ENCODE measurements at places on chromosomes 4 and X.

GRCh38 chrX:101160001-101160400, 59.6 kb upstream of the DRP2 start:
- DNase-seq: no peak

DNA sequence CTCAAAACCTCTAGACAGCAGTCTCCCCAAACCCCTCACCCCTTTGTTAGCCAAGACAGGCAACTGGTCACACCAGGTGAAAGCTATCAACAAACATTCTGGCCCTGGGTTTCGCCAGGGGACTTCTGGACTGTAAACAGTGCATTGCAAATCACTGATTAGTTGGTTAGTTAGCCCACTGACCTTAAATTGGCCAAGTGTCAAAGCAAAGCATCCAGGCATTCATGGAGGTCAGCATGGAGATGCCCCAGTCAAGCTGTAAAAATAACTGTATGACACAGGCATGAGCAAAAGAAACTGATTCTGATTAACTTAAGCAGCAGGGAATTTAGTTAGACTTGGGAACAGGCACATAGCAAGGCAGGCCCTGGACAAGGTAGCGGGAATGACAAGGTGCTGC, 156.0 kb upstream of the TTC29 start:
- DNase-seq: no peak

DNA sequence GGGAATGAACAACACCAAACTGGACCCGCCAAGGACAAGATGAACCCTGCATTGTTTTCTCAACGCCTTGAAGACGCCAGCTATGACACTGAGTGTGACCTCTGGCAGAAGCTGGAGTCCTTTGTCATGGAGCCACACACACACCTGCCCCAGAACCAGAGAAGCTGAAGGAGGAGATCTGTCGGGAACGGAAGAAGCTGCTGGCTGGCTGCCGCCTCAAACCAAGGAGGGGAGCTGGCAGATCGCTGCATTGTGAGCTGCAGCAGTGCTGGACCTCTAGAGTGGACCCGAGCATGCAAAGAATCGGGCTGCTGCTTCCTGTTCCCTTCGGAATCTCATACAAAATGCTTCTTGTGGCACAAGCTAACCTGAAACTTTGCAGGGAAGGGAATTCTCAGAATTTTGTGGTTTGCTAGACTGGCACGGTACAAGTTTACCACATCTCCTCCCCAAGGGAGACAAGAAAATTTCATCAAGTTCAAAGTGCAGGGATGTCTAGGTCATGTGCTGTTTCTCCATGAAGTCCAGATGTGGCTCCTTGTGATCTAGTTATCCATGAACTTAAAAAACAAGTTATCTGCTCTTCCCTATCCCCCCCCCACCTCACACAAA, 23.4 kb upstream of the GLRB start:
- no peak for DNase-seq

DNA sequence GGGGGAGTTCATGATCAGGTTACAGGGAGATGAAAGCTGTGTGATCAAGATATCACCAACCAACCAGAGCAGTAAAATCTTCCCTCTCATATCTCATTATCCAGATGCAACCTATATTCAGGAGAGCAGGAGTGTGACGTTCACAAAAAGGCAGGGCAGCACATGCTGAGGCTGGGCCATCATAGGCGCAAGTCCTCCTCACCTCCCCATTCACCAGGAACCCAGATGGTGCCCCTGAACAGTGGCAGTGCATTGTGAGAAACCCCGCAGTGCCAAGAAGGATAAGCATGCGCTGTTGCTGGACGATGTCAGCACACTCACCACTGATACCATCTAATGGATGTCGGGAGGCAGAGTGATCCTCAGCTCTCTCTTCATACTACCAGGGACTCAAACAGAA, 170.9 kb downstream of the COL25A1 start:
- no peak for DNase-seq

GRCh38 chr4:60745800-60746571, 454.1 kb upstream of the ADGRL3 start:
- no peak for DNase-seq

DNA sequence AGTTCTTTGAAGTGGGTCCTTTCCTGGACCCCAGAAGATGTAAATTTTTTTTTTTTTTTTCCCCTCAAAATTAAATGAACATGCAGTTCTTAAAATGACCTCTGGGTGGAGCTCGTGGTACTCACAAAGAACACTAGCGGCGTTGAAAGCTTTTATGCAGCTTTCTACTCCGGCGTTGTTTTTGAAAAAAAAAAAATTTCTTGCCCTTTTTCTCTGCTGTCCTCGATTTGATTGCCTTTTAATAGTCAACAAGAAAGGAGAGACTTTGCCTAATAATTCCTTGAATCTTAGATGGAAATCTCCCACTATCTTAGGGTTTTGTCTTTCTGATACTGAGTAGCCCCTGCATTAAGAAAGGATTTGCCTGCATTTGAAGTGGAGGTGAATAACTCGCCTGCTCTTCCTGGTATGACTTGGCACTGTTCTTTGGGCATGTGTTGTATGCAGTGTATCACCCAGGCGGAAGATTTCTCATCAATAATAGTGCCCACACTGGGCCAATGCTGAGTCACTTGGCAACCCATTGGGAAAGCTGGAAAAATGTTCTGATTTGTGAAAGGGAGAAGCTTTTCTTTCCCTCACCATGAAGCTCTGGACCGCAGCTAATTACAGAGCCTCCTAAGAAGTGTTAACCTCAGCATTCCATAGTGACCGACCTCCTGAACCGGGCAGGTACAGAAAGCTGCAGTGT, 104.0 kb downstream of the PHEX start:
- DNase-seq: no peak

DNA sequence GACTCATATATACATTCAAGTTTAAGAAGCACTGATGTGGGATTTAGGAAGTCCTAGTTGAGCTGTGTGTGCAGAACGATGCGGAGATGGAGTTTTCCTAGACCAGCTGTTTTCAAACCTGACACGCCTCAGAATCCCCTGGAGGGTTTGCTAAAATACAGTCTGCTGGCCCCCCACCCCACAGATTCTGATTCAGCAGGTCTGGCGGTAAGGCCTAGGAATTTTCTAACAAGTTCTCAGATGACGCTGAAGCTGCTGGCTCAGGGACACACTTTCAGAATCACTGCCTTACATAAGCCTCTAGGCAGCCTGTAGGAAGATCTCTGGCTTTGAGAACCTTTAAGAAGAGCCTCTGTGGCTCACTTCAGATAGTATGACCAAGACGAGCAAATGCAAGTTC, 73.1 kb downstream of the PHEX start:
- no peak for DNase-seq

DNA sequence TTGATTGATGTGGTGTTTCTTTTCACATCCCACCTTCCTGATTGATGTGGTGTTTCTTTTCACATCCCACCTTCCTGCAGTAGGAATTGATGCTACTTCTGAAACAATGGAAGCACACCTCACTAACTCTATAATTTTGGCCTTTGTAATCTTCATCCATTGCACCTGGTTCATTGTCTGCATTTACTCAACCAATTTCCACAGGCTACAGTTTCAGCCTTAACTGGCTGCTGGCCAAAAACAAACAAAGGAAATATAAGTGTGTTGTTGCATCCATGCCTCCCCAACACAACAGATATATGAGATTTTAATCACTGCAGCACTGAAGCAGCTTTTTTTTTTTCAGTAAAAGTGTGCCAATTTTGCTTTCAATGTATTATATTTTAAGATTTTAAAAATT, 867.6 kb upstream of the PCDH7 start:
- no peak for DNase-seq

GRCh38 chr4:124449881-124450280, 262.7 kb downstream of the ANKRD50 start:
- DNase-seq: no peak

DNA sequence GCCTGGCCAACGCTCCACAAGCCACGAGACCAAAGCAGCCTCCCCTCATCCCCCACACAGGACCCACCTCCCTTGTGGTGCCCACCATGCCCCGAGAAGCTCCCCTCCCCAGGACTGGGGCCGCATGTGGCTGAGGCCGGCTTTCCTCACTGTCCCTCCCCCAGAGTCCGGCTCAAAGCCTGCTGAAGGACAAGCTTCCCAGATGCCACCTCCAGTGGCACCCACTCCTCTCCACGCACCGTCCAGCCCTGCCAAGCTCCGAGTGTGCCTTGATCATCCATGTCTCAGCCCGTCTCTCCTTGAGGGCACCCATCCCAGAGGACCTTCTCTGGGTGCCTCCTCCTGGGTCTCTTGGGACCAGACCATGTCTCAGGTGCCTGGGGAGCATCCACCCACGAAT, 58.8 kb upstream of the MXD4 start:
- DNase-seq: no peak

DNA sequence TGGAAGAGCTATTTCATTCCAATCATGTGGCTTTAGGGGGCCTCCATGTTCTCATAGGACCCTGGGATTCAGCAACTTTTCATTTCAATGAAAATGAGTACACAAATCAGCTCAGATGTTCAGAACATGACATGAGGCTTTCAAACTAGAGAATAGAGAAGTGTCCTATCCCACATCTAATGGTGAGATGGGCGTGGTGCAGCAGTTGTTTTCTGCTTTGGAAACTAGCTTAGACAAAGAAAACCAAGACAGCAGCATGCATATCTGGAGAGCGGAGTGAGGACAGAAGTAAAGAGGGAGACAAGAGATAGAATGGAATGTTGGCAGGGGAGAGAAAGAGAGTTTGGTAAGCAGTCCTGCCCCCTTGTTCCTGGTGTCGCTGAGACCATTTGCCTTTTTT, 1009.1 kb upstream of the IGFBP7 start:
- DNase-seq: no peak

GRCh38 chr4:7294176-7294756, 101.9 kb downstream of the SORCS2 start:
- DNase-seq: no peak

GRCh38 chr4:166301266-166301665, 428.2 kb downstream of the TLL1 start:
- no peak for DNase-seq

DNA sequence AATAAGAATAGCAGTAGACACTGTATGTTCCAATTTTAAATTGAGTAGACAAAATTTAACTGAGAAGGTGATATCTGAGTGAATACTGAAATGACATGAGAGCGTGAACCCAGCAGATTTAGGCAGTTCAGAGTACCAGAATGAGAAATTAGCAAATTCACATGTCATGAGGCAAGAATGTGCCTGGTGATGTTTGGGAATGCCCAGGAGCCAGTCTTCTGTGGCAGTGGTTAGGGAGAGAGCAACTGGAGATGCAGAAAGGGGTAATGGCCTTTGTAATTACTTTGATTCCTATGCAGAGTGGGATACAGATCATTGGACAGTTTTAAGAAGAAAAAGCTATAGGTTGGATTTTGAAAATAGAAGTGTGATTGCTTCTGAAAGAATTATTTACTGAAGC, 621.9 kb downstream of the TECRL start:
- no peak for DNase-seq

DNA sequence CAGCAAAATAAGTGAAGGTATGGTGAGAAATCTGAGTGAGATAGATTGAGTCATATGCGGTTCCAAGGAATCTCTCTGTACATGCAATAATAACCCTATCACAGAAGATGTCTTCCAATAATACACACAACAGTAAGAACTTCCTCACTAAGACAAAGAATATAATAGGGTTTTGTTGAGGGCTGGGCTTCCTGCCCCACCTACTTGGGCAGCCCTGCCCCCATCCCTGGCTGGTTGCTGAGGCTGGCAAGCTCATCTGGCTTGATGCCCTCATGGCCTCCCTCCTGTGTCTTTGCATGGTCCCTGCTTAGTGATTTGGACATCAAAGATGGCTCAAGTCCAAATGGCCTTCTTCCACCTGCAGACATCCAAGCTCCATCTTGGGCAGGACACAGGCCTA, 2.7 kb downstream of the GEMIN8 start:
- DNase-seq: no peak

- DNase-seq: no peak
Measured at GRCh38 chr4:176614793-176615192, 177.9 kb downstream of the VEGFC start.

DNA sequence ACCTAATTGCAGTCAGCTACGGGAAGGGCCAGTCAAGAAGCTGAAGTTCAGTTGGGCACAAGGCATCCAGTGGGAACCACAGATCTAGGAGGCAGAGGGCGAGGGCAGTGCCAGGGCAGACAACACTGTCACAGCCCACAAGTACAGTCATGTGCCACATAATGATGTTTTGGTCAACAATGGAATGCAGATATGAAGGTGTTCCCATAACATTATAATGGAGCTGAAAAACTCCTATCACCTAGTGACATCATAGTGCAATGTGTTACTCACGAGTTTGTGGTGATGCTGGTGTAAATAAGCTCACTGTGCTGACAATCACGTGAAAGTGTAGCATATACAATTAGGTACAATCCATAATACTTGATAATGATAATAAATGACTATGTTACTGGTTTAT, 4.5 kb upstream of the TMEM255A start:
- DNase-seq: no peak

- DNase-seq: no peak
Measured at GRCh38 chr4:27515140-27515539, 654.5 kb downstream of the STIM2 start.

DNA sequence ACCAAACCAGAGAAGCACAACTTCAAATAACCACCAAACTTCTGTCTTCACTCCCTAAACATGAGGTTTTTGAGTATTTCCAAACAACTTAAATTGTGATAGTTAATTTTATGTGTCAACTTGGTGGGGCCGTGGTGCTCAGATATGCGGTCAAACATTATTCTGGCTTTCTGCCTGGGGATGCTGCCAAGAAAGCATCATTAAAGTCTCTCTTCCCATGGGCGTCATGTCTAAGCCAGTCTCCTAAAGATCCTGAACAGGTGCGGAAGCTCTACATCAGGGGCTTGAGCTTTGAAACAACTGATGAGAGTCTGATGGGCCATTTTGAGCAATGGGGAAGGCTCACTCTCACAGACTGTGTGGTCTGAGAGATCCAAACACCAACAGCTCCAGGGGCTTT, 24.1 kb upstream of the SOD3 start:
- no peak for DNase-seq

DNA sequence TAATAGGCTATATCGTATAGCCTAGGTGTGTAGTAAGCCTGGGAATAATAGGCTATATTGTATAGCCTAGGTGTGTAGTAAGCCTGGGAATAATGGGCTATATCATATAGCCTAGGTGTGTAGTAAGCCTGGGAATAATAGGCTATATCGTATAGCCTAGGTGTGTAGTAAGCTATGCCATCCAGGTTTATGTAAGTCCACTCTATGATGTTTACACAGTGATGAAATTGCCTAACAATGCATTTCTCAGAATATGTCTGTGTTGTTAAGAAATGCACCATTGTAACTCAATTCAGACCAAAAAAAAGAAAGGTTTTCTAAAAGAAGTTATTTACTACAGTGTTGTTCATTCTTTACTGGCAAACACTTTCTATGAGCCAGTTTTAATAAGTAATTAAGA, 1387.2 kb downstream of the STIM2 start:
- DNase-seq: no peak

DNA sequence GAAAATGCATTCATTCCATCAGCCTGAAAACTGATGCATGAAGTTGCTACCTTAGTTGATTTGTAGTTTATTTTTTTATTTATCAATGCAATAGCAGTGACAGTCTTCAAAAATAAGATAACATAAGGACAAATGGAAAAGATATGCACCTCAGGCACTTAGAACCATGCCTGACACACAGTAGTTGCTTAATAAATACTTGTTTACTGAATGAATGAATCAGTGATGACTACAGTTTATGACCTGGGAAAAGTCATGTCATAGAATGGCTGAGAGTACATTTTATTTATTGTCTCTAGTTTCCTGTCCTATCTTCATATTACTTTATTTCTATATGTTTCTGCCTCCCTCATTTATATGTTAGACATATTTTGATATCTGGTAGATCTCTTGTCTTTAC, 171.8 kb downstream of the TLL1 start:
- DNase-seq: no peak

Data from T-helper 17 cell (primary cell).